ENCODE measurements at places on chromosomes 3 and 15.

DNA sequence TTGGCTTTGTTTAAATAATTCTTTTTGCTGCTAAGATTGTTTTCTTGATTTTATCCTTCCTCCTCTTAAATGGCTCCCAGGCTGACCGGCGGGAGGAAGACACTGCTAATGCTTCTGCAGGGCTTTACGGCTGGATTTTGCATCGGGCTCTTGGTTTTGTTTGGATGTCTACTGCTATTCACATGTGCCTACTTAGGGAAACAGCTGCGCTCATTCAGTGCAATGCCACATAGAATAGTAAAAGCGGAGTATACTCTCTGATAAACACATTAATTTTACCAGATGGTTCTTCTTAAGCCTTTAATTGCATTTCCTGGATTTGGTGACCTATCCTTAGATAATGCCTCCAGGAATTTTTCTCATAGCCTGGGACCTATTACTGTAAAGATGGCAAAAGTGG, 146.6 kb downstream of the THSD4 start:
- no peak for DNase-seq

GRCh38 chr3:128131897-128132646, 8.5 kb upstream of the RUVBL1 start:
- DNase-seq, result no peak

DNA sequence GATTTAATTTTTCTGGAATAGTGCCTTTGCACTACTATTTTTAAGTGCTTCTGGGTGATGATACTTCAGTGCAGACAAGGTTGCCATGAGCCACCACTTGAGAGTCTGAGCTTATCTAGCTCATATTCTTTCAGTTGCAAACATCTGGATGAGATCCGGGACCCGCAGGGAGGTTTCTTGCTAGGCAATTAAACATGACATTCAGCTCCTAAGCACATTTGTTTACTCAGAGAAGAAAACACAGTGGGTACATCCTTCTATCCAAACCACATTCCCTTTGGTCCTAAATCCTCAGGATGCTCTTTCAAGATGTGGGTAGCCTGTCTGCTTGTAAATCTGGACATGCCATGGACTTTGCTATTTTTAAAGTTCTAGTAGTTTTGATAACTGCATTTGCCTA, 12.0 kb downstream of the PLSCR1 start:
- no peak for DNase-seq

DNA sequence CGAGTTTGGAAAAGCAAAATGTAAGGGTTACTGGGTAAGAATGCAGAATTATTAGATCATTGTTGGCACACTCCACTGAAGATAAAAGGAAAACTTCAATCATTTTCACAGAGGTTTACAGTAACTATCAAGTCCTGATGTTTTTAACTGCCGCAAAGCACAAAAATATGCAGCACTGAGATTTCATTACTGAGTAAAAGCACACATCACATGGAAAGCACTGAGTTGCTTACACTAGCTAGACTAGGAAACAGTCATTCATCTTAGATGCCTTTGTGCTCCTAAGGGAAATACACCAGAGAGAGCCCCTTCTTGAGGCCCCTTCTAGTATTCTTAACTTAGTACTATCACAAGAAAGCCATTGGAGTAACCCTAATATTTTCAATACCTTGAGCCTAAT, 11.8 kb upstream of the P2RY1 start:
- no peak for DNase-seq

DNA sequence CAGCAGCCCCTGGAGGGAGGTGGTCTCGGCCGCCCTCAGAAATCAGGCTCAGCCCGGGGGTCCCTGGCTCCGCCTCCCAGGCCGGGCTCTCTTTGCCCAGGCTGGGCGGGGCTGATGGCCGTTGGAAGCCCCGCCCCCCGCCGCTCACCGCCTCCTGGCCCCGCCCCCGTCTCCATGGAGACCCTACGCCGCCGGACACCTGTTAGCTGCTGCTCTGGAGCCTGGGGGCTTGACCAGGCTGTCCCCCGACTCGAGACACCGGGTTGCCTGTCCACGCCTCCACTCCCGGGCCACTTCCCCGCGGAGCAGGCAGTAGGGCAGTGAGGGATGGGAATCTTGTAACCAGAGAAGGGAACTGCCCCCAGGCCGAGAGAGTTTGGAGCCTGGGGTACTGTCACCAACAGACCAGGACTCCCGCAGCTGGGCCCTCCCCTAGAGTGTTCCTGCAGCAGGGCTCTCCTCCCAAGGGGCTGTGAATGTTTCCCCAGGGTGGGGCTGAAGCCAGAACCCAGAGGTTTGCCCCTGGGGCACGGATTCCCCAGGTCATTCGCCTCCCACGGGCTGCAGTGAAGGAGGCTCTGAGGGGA, 27.8 kb upstream of the RPL32 start:
- DNase-seq, result peak; percentile 20

DNA sequence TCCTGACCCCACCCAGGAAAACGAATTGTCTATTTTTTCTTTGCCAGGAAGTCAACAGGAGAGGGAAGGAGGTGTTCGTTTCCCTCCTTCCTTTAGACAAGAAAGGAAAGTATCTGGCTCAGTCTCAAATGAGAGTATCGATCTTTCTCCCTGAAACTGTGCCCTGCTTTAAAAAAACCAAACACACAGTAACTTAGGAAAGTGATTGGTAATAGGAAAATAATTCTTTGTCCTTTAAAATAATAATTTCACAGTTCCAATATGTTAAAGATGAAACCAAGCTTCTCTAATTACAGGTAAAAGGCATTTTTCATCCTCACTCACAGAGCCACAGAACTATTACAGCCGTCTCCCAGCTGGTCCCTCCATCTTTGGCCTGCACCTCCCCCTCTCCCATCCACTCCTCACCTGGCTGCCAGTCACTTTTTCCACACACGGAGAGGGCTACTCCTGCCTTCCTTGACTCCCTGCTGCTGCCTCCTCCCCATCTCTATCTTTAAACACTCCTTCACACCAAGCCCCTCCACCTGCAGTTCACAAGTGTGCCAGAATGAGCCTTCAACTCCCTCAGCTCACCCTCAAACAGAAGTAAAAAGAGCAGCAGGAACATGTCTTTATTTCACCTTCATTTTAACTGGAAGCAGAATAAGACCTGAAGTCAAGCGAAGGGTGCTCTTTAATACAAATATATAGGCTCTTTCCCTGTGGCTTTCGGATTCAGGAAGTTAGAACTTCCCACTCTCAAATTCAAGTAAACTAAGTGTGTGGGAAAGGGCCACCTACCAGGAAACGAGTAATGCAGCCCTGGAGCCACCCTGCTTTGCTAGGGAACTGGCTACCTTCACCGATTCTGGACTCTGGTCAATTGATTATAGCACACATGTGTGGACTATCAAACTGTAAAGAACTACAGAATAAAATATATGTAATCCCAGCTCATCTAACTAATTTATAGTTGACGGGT, 116.4 kb downstream of the SENP2 start:
- no peak for DNase-seq

GRCh38 chr3:52845691-52846431, 11.0 kb upstream of the MUSTN1 start:
- DNase-seq, result no peak

DNA sequence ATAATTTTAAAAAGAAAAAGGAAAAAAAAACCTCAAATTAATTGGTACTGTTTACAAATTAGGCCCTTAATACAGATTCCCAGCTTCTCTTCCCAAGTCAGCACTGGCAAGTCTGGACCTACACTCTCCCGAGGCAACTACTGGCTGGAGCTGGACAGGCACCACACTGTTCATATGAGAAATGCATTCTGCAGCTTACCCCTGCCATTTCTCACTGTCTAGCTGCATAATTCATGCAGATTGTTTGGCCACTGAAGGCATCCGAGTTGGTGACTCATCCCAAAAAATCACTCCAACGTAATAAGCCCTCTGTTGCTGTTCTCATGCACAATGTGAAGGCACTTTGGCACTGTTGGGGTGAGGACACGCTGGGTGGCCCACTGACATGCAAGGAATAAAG, 45.3 kb downstream of the ROPN1B start:
- DNase-seq, result no peak

DNA sequence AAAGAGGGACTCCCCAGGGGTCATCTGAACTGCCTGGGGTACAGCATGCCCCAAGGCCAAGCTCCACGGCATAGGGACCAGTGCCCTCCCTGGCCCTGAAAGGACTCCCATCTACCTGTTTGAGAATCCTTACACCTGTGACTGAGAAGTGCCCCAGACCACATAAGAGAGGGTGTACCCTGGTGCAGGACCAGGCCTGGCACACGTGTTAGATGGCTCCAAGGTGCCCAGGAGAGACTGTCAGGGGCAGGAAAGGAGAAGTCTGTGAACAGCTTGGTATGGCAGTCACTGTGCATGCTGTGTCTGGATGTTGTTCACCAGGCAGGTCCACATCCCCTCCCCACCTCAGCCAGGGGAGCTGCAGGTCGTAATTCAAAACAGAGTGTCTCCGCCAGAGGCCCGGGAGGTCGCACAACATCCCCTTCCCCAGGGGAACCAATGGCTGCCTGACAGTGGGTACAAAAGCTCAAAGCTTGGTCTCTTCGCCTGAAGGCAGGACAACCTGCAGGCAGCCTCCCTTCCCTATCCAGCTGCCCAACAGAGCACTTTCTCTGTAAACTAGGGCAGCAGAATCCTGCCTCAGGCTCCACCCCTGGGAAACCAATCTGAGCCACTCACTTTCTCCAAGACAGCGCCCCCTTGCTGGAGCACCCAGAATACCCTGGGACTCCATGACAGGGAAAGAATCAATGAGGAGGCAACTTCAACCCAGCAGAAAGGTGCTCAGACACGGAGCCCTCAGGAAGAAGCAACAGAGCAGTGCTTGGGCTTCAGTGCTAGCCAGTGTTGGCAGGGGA, 3.9 kb downstream of the NUP210 start:
- no peak for DNase-seq

- no peak for DNase-seq
Measured at GRCh38 chr3:156311930-156312329, 191.6 kb downstream of the KCNAB1 start.

DNA sequence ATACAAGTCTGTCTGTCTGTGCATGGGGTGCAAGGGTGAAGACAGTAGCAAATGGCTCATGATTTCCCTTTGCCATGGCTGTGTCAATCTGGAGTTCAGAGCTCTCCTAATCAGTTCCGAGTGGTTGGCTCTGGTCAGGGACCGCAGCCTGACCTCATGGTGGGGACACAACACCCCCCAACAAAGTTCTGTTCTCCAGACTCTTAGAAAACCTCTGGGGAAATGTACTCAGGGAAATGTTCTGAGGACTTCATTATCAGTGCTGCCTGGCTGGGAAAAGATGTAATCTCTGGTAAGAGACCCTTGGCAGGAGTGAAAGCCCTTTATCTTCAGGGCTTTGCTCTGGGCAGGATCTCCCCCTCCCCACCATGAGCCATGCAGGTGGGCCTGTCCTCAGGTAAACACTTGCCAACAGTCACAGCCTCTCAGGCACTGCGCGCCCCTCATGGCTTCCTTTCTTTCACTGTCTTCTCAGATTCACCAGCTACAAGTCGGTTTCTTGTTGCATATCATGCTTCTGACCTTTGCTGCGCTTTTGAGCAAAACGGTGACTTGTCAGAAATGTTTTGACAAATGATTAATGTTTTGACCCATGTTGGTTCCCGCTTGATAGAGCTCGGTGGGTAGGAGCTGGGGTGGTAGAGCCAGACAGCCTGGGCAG, 95.5 kb downstream of the ST6GAL1 start:
- DNase-seq, result no peak

DNA sequence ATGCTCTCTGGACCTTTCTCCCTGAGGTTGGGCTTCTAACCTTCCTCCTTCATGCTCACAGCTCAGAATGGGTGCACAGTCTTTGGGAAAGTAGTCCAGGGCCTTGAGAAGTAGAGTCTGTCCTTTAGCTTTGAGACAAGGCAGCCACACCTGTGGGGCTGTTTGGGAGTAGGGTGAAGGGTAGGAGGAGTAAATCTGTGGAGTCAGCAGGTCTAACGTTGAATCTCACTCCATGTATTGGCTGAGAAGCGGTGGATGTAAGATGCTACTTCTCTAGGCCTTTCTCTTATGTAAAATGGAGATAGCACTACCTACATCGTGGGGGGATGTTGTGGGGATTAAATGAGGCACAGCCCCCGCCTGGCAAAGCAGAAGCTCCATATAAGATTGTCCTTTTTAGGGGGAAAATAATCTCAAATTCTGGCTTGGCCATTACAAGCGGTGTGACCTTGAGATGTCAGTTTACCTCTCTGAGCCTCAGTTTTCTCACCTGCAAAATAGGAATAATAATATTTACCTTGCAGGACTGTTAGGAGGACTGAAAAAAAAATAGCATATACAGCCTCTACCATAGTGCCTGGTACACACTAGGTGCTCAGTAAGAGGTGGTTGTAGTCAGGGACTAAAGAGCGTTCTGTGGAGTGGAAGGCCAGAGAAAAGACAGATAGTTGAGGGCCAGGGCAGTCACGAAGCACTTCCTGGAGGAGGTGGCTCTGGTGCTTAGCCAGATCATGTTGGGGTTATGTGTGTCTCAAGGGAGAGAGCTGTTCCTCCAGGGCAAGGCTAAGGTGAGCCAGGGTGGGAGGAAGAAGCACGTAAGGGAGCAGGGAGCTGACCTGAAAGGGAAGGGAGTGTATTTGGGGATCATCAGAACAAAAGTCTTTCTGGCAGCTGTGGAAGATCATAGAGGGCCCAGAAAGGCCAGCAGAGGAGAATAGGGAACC, 82.8 kb upstream of the MRPS22 start:
- no peak for DNase-seq

- no peak for DNase-seq
Measured at GRCh38 chr15:75891895-75892294, 11.8 kb upstream of the FBXO22 start.

- no peak for DNase-seq
Measured at GRCh38 chr15:78909791-78910228, 35.0 kb downstream of the CTSH start.

GRCh38 chr3:28674212-28674611, 325.6 kb upstream of the AZI2 start:
- no peak for DNase-seq

DNA sequence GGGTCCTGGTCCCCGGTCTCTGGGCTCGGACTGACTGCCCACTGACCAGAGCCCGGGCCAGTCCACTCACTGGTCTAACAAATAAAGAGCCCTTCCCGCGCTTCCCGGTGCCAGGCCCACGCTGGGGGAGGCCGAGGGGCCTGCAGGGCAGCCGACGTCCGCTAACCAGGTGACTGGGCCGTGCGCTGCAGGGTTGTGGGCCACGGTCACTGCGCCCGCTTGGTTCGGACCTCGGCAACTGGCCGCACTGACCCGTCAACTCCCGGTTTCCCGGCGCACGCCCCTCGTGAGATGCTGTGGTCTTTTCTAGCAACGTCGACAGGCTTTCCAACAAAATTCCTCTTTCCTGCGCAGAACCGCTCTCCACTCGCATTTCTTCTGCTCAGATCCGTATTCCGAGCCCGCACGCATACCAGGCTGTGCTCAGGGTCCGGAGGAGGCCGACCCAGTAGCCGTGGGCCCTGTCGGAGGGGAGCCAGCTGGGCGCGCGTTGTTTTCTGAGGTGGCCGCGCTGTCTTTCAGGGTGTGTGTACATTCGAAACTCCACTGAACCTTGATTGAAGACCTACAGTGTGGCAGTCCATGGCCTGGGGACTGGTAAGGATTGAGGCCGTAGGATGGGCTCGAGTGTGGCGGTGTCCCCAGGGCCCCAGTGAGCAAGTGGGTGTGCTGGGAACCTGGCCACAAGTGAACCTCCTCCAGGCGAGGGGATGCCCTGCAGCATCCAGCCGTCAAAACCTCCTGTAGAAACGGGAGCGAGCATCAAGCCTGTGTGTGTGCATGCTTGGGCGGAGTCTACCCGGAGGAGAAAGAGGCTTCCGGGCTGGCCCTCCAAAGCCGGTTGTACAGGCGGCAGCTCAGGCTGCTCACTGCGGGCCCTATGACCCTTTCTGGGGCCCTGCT, 875 bp upstream of the NT5DC2 start:
- DNase-seq, result no peak

All from stimulated activated CD4-positive, alpha-beta T cell treated with anti-CD3 and anti-CD28 coated beads, Interleukin-12 subunit alpha, Interleukin-12 subunit beta, amount 100 ng/mL, for 48 hours (primary cell).